ENCODE measurements at places on chromosomes 6 and 20. TPM values are rescaled to one million over a fixed set of nuclear protein-coding genes. Genes with fewer than 3 reads are reported as not detected.

GRCh38 chr6:144712541-144712940 lies 427.4 kb downstream of the UTRN start:
- no peak for DNase-seq

DNA sequence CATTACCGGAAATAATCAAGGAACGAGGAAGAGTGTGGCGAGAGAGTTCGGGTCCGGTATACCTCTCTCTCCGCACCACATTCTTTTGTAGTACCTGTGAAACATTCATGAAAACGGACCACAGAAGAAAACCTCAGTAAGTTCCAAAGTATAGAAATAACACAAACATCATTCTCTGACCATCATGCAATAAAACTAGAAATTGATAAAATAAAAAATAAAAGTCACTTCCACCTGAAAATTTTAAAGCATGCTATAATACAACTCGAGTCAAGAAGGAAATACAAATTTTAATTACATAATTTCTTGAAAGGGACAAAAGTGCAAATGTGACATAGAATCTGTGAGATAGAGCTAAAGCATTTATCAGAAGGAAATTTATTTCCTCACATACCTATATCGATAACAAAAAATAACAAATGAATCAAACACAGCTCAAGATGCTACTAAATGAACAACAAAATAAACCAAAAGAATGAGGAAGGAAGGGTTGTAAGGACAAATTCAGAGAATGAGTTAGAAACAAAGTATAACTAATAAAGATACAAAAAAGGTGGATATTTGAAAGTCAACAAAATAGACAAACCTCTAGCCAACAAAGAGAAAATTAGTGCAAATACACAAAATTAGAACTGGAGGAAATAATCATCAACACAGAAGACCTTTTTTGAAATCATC lies 84.2 kb downstream of the TRIM27 start:
- DNase-seq, result no peak

GRCh38 chr6:139981768-139982181 lies 607.3 kb upstream of the CITED2 start:
- DNase-seq, result no peak

The FUT9 gene
- total RNA-seq, result not detected

The HTR1E gene
- not detected for total RNA-seq
